ENCODE measurements at places on chromosomes 12 and 14. TPM values are rescaled to one million over a fixed set of nuclear protein-coding genes. Genes with fewer than 3 reads are reported as not detected.
A peak's percentile ranks its signal among the peaks of the same experiment; 100 is the strongest.

ANKS1B gene
- not detected for polyA plus RNA-seq

TBX3 gene
- polyA plus RNA-seq: 29.2 TPM

R3HDM2 gene
- polyA plus RNA-seq: 17.0 TPM

CLEC4A gene
- polyA plus RNA-seq: 0.62 TPM

PIANP gene
- polyA plus RNA-seq: 0.60 TPM

DAO gene
- polyA plus RNA-seq: not detected

PALS1 gene
- 15.3 TPM for polyA plus RNA-seq

DNA sequence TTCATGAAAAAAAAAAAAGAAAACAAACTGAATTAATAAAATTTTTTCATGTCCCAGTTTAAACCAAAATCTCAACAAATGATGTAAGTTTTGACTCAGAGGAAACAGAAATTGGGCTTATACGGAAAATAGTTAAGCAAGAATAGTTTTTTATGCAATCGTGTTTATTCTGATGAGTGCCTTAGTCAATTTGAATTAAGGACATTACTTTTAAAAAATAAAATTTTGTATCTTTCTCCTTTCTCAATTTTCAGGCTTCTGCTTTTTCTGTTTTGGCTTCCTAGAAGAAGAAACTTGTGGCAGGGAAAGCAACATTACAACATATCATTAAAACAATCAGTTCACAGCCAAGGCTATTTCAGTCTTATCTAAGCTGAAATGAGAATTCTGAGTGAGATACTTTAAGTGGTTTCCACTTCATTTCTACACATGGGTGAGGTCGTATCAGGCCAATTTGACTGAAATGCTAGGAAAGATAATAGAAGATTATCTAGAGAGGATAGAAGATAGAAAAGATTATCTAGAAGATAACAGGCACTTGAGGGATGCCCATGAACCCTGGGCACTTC lies 52.4 kb downstream of the BCL2L14 start:
- DNase-seq: peak; percentile 11

DNA sequence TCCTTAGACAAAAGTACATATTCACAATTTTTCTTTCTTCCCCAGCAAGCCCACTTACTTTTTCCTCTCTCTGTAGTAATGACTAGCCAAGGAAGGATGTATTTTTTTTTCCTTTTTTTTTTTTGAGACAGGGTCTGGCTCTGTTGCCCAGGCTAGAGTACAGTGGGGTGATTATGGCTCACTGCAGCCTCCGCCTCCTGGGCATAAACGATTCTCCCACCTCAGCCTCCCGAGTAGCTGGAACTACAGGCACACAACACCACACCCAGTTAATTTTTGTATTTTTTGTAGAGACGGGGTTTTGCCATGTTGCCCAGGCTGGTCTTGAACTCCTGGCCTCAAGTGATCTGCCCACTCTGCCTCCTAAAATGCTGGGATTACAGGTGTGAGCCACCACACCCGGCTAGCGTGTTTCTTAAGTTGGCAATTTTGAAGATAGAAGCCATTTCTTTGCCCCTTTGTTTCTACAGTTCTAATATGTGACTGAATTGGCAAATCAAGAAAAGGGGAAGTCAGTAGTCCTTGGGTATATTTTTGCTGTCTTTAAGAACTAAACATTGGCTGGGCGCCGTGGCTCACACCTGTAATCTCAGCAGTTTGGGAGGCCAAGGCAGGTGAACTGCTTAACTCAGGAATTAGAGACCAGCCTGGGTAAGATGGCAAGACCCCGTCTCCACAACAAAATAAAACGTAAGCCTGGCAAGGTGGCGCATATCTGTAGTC lies 3.2 kb upstream of the NACA start:
- DNase-seq: no peak

DNA sequence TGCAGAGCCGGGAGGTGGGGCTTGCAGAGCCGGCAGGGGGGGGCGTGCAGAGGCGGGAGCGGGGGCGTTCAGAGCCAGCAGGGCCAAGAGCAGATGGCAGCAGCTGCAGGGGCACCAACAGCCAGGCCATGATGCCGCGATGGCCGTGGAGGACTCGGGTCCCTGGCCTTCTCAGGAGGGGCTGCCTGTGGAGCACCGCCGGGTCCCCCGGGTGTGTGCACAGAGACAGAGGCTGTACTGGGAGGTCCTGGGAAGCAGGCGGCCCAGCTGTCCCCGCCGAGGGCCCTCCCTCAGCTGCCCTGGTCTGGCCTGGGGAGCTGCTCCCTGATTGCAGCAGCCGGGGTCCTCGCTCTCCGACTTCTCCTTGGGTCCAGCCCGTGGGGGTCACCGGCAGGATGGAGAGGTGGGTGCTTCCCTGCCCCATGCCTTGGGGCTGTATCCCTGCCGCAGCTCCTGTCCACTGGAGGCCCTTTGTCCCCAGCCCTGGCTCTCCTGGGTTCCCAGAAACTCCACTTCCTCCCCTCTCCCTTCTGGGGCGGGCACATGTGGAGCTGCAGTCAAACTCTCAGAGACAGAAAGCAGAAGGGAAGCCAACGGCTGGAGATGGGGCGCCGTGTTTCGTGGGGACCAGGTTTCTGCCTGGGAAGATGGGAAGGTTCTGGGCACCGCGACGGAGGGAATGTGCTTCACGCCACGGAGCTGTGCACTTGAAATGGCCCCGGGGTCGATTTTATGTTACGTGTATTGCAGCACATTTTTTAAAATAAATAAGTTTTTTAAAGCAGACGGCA lies 75.8 kb upstream of the GALNT9 start:
- DNase-seq: no peak

- peak; percentile 61 for DNase-seq
Measured at GRCh38 chr12:91811481-91812287, 334.0 kb downstream of the BTG1 start.

DNA sequence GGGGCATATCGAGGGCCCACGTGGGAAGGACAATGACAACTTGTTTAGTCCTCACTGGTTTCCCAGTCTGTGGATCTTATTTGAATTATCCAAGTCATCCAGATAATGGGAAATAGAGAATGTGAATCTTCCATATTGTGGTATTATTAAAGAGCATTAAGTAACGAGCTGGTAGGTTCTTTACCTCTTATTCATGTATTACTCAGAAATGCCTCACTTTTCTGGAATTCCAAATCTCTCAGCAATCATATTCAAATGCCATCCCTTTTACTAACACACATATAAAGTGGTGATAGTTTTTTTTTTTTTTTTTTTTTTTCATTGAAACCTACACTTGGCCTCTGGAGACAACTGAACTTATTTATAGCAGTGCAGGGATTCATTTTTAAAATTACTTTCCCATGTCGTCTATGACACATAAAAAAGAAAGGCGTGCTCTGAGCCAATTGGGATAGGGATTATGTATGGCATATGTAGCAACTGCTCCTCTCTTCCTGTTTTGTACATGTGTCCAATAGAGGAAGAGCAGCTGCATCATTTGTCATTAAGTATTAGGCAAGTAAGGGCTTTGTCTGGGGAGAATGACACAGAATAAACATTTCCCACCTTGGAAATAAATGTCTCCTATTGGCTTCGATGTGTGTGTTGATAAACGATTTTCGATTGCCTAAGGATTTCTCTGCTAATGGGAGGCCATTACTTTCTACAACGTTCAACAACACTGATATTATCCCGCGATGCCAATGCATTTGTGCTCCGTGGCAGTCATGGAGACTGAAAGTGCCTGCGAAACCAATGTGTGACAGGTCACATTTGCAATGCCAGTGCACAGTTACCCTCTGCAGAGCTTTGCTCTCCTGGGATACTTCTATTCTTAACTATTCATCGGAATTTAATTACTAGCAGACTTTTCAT lies 78.6 kb upstream of the IFNG-AS1 start:
- DNase-seq: peak; percentile 95

DNA sequence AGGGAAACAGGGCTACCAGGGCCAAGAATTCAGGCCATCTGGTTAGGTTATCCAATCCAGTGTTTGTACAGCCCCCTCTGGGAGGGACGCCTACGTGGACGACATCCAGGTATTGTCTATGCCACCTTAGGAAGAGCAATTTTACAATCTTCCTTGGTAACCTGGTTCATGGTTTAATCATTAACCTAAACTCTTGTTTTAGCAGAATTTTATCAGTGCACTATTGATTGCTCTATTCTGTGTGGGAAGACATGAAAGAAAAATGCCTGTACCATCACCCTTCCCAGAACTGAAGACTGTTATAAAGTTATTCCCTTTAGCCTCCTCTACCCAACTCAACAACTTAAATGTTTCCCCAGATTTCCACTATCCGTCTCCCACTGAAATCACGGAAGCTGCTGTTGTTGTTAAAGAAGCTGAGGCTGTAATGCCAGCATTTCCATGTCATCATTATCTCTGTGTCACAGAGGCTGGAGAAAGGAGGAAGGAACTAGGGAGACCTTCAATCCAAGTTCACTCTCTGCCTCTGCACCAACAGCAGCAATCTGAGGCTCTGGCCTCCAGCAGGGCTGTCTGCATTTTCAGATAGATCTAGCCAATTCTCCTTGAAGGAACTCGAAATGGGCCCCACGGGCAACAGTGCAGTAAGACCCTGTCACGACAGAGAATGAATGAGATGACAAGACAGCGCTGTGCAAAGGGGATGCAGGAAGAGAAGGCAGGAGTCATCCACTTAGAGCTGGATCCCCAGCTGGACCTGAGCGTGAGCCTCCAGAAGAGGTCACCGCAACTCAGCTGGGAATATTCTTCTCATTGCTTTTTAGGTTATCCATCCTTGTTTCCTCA lies 183.4 kb upstream of the GZMB start:
- peak; percentile 56 for DNase-seq

- no peak for DNase-seq
Measured at GRCh38 chr12:97047361-97047760, 140.3 kb downstream of the NEDD1 start.

- DNase-seq: peak; percentile 49
Measured at GRCh38 chr12:80860206-80860605, 77.5 kb downstream of the LIN7A start.

DNA sequence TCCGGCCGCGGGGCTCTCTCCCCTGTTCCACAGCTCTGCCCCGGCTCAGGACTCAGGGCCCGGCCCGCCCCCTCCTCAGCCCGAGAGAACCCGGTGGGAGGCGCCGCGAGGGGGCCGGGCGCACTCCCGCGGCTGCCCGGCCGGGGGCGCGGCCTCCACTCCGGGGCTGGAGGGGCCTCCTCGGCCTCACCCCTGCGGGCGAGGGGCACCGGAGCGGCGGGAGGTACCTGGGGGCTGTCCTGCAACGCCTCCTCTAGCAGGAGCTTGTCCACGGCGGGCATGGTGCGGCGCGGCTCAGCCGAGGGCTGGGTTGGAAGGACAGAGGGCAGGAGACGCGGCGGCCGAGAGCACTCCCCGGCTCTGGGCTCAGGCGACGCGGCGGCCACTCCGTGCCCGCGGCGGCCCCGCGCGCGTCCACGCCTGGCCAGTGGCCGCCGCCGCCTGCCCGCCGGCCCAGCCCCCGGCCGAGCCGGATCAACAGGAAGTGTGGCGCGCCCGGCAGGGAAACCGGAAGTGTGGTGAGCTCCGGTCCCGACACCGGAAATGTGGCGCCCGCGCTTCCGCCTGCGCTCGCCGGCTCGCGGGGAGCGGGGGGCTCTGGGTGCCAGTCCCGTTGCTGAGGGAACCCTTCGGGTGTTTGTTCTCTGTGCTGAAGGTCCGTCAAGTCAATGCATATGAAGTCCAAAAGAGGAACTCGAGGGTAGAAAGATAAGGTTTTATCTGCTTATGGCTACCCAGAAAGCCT lies at the start of gene APPL2:
Gene APPL2 (minus strand): TSS at position 443 of the 745 bp plus-strand sequence. CDS start 162 bp downstream, at position 281.
- DNase-seq: peak; percentile 97

- DNase-seq: no peak
Measured at GRCh38 chr12:112162241-112162790, 37.0 kb downstream of the TRAFD1 start.

DNA sequence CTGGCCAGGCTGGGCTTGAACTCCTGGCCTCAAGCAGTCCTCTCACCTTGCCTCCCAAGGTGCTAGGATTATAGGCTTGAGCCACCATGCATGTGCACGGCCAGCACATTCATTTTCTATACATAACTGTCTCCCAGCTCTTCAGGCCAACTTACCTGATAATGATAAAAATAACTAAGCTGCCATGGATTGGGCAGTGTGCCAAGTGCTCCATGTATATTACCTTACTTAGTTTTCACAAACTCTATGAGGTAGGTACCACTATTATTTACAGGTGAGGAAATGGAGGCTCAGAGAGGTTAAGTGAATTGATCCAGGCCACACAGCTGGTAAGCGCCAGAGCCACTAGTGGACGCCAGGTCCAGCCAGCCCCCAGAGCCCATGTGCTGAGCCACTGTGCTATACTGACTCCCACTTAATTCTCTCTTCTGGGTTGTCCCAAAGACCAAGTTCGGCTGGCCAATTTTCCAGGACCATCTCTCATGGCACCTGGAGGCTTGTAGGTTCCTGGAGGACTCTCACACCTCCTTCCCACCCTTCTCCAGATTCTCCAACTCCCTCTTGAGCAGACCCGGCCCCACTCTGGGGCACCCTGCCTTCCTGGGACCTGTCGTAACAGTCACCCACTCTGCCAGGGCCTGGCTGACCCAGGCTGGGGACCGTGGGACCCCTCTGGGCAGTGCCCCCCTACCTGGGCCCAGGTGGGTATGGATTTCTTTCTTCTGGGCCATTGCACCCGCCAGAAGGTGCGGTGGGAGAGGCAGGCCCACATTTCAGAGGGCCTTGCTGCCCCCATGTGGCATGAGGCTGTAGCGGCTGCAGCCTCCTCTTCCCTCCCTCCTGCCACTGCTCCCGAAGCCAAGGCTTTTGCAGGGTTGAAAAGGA lies 30.2 kb upstream of the CIPC start:
- DNase-seq: peak; percentile 82

GRCh38 chr14:32567543-32568384 lies 238.7 kb downstream of the AKAP6 start:
- peak; percentile 47 for DNase-seq

GRCh38 chr12:104435765-104436164 lies 21.0 kb upstream of the CHST11 start:
- no peak for DNase-seq

DNA sequence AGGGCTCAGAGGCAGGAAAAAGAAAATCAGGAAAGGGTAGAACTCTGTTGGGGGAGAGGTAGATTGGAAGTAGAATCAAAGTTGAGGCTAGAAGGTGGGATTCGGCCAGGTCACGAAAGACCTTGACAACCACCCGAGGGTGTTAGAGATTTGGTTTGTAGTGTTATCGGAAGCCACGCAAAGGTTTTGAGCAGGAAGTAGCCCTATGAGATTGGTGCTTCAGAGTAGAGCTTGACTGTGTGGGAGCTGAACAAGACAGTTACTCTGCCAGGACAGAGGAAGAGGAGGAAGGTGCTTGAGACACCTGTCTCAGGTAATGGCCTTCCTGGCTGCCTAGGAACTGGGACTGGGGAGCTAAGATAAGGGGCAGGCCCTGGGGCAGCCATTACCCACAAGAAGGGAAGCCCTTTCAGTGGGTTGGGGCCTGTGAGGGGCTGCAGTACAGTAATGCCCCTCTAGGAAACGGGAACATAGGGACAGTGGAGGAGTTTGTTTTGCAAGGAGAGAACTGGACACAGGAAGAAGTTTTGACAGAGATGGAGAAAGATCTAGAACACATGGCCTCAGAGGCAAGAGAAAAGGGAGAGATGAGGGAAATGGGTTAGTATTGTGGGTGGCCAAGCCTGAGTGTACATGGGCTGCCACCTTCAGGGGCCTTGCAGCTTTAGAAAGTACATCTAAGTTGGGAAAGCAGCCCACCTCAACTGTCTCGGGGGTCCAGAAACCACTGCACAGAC lies 73.5 kb downstream of the RIN3 start:
- no peak for DNase-seq

All from GM23248 (cell line).